ENCODE measurements at places on chromosomes 11 and 22.

DNA sequence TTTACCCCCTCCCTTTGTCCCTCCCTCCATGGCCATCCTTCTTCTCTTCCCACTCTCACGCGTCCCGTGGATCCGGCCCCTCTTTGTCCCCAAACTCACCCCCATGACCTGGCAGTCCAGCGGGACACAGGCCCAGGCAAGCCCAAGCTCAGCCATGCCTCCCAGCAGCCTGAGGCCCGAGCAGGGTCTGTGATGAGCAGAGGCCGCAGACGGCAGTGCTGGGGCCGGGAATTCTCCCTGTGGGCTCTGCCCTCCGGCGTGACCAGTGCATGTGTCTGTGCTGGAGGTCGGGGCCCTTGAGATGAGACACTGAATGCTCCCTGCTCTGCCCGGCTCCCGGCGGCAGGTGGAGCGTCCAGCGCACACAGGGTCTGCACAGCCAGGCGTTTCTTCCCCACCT, 237.9 kb downstream of the BRD1 start:
- DNase-seq = no peak

GRCh38 chr11:68583041-68583446, 101.3 kb upstream of the GAL start:
- no peak for DNase-seq

DNA sequence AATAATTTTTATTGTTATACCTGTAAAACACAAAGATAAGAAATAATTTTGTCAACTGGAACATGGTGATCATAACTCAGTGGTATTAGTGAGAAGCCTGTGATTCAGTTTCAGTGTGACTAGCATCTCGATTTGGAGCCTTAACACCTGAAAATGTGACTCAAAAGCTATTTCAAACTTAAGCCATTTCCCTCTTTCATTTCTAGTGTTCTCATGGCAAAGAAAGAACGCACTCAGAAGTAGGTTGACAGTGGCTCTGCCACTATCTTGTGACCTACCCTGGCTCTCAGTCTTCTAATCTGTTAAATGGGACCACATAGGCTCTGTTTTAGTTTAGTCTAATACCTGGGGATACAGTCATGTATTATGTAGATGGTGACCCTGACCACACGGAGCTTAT, 62.7 kb downstream of the ISX start:
- DNase-seq = no peak

- no peak for DNase-seq
These were observed 121.8 kb upstream of the PAX6 start for GRCh38 chr11:31932879-31933278.

- no peak for DNase-seq
These were observed 12.4 kb downstream of the TENM4 start for GRCh38 chr11:79428406-79428805.

GRCh38 chr11:8717876-8718753, 35.5 kb downstream of the RPL27A start:
- DNase-seq = no peak

DNA sequence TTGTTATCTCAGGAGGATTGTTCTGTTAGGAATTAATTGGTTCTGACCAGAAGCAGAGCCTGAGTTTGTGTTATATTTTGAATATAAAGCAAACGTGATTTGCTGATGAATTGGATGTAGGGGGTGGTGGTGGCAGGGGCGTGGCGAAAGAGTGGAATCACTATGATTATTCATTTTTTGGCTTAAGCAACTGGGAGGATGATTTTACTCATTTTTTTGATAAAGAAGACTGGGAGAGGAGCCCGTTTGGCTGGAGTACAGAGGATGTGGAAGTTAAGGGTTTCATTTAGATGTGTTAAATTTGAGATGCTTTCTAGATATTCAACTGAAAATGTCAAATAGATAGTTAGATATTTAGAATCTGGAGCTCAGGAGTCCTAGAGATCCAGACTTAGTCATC, 83.4 kb upstream of the MYO18B start:
- no peak for DNase-seq

- DNase-seq = no peak
These were observed 36.5 kb downstream of the SBF2 start for GRCh38 chr11:10257478-10257877.

- no peak for DNase-seq
These were observed 21.4 kb downstream of the MN1 start for GRCh38 chr22:27780161-27780575.

GRCh38 chr11:105610871-105611571, 1.1 kb downstream of the GRIA4 start:
- DNase-seq = no peak

DNA sequence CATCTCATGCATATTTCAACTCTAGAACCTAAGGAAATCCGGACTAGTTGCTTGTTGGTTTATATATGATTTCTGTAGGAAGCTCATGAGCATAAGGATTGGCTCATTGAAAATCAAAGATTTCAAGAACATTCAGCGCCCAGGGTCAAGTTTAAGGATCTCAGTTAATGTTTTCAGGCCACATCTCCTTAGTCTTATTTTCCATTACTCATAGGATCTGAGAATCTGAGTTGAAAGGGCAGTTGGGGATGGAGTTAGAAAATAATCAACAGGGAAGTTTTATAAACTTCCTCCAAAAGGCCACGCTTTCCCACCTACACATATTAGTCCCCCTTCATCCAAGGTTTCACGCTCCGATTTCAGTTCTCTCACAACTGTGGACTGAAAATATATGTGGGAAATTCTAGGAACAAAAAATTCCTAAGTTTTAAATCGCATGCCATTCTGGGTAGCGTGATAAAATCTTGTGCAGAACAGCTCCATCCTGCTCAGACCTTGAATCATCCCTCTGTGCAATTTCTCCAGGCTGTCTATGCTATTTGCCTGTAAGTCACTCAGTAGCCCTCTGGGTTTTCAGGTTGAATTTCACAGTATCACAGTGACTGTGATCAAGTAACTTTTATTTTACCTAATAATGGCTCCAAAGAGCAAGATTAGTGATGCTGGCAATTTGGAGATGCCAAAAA, 160.2 kb downstream of the KIRREL3 start:
- no peak for DNase-seq

- DNase-seq = no peak
These were observed 293.9 kb downstream of the GUCY1A2 start for GRCh38 chr11:106724293-106724892.

GRCh38 chr11:6844356-6844755, 1.1 kb upstream of the OR10A5 start:
- DNase-seq = no peak

GRCh38 chr11:78109081-78110015, 29.7 kb upstream of the NDUFC2 start:
- no peak for DNase-seq

- peak; percentile 18 for DNase-seq
These were observed 98.5 kb downstream of the SMCO4 start for GRCh38 chr11:93444617-93445073.

GRCh38 chr22:31956360-31956759, 12.0 kb downstream of the YWHAH start:
- peak; percentile 30 for DNase-seq

- DNase-seq = no peak
These were observed 116.8 kb downstream of the ZBTB16 start for GRCh38 chr11:114176321-114176720.

DNA sequence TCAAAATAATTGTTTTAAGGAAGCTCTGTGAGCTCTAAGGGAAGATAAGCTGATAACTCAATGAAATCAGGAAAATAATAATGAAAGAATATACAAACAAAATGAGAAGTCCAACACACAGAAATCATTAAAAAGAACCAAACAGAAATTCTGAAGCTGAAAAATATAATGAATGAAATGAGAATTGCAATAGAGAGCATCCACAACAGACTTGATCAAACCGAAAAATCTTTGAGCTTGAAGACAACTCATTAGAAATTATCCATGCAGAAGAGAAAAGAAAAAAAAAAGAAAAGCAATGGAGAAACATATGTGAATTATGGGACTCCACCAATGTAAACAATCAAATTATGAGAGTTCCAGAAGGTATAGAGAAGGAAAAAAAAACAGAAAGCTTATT, 101.0 kb downstream of the BBOX1 start:
- DNase-seq = no peak

DNA sequence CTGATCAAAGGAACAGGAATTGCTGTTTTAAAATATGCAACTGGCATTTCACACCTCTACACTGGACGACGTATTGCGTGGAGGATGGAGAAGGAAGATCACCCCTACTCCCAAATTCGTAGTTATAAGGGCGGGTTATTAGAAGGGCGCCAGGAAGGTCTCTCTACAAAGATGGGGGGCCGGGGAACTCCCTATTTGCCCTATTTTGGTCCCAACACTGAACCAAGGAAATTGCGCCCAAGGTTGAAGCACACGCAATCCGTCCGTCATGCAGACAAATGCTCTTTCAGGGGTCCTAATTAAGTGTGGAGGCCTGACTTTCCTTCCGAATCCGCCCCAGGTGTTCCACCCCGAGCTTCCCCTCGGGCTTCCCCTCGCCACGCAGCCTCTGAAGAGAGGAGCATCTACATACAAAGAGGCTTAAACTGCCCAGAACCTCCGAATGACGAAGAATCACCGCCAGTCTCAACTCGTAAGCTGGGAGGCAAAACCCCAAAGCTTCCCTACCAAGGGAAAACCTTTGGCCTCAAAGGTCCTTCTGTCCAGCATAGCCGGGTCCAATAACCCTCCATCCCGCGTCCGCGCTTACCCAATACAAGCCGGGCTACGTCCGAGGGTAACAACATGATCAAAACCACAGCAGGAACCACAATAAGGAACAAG, 396 bp downstream of the NPAT start:
- DNase-seq = no peak

DNA sequence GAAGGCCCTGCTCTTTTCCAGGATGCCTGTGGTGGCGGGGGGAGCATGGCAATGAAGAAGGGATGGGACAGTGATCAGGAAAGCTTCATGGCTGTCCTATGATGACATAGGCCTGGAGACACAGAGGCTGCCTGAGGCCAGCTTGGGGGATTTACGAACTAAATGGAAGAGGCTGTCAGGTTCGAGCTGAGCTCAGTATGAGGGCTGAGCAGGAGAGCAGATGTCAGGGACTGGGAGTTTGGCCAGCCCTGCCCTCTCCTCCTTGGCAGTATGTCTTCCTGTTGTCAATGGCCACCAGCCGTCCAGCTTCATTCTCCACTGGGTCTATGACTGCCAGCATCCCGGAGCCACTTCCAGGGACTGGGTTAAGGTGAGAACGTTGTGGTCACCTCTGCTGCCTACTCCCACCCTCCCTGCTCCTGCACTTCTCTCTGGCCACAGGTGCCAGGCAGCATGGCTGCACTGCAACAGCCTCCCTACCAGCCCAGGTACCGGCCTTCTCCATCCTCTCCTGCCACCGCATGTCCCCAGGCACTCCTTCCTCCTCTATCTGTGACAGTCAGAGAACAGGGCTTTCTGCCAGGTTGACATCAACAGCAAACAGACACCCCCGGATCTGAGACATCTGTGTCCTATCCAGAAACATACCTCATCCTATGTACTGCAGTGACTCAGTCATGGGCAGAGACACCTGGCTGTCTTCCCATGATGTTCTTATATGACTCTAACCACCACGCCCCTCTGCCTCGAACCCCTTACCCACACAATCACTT, 75.1 kb downstream of the KIRREL3 start:
- DNase-seq = no peak

GRCh38 chr11:17378655-17379054, 9.8 kb downstream of the KCNJ11 start:
- no peak for DNase-seq

DNA sequence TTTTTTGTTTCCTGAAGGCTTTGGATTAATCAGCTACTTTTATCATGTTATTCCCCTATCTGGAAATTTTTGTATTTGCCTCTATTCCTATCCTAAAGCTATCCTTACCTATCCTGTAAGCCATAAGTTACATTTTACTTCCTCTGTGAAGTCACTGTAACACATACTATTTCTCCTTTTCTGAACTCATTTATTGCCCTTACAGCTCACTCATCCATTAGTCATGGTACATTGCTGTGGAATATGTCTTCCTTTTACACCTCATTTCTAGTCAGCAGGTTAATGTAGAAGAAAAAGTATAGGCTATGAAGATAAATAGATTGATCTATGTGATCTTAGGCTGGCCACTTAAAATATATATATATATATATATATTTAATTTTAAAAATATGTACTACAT, 28.0 kb downstream of the SWAP70 start:
- DNase-seq = no peak

All from activated CD4-positive, alpha-beta T cell treated with anti-CD3 and anti-CD28 coated beads for 4 hours (primary cell).